NCI-H774 (cell line): ENCODE measurements at places on chromosomes 4 and X.

DNA sequence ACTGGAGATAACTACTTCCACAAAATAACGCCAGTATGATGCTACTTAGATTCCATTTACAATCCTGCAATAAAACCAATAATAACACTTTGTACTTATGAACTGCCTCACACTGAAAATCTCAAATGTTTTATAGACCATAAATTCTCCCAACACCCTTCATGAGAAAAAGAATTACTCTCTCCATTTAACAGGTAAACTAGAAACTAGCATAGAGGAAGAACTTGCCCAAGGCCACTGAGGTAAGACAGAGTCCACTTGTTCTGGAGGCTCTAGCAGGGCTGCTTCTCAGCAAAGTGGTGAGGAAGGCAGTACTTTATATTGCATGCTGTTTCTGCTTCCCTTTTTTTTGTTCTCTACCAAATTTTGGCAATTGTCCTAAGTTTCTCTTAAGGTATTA, 11.5 kb upstream of the BMP3 start:
- no peak for DNase-seq

GRCh38 chr4:15754323-15754722, 23.8 kb upstream of the CD38 start:
- no peak for DNase-seq

- DNase-seq = no peak
Measured at GRCh38 chrX:71000139-71000538, 68.0 kb downstream of the SNX12 start.

GRCh38 chr4:174580597-174580996, 58.3 kb upstream of the HPGD start:
- no peak for DNase-seq

- no peak for DNase-seq
Measured at GRCh38 chr4:15653864-15654592, 1.1 kb downstream of the FBXL5 start.

- no peak for DNase-seq
Measured at GRCh38 chr4:168478868-168479267, 1.4 kb downstream of the DDX60L start.

DNA sequence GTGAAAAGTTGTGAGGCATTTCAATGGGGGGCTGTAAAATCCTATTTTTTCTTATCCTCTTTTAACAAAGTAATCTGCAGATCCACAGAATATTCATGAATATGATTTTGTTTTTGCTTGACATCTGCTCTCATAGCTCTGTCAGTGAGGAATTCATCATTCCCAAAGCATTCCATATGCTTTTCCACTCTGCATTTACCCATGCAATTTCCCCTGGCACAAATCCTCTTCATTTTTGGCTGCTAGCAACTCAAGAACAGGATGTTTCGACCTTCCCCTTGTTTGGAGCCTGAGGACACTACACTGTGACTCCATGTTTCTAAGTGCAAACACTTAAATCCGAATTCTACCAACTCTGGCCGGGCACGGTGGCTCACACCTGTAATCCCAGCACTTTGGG, 48.5 kb downstream of the KLHL15 start:
- no peak for DNase-seq

- DNase-seq = no peak
Measured at GRCh38 chrX:105820247-105820646, 2.1 kb upstream of the NRK start.

DNA sequence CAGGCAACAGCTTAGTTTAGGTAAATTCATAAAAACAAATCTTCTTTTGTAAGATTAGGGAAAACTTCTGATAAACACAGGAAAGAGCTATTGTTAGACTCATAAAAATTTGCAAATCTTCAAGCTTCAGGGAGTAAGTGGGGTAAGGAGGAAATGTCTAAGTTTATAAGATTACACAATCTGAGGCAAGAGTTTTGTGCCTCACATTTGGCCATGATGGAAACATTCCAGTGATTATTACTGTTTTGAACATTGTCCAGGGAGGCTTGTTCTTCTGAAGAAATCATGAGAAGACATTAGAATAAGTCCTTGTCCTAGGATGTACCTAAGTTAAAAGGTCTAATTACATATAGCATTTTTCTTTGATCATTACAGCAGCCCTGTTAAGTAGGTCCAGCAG, 72.8 kb downstream of the MAOB start:
- no peak for DNase-seq

DNA sequence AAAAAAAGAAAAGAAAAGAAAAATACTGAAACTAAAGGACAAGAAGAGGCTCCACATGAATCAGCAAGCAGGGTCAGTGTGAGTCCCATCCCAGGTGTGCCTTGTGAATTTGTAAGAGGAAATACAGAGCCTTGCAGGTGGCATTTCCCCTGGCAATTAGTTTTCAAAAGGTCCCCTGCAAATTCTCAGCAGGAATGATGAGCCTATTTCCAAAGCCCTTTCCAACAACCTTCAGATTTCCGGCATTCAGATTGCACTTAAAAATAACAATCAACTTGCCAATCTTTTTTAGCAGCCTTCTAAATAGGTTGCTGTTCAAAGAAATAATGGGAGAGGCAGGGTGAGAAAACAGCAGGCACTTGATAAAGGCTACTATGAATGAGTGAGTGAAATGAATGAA, 66.4 kb upstream of the OR13H1 start:
- DNase-seq = no peak

DNA sequence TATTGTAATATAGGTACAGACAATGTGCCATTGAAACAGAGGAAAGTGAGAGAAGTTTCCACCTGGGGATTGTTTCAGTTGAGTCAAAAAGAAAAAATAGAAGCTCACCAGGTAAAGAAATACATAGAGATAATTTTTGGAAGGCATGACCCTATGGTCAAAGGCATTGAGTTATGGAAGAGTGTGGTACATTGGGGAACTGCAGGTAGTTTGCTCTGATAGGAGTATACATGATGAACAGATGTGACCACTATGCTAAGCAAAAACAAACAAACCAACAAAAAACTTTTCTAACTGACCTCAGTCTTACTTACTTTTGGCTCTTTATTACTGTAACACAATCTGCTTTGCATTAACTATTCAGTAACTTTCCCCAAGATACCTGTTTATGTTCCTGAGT, 85.9 kb downstream of the UGT8 start:
- no peak for DNase-seq

GRCh38 chr4:73021634-73022033, 47.9 kb downstream of the COX18 start:
- DNase-seq = no peak

- DNase-seq = peak; percentile 14
Measured at GRCh38 chrX:13669246-13669737, 16.4 kb downstream of the TCEANC start.
